Astrocyte (in vitro differentiated cells and primary cell): ENCODE measurements at places on chromosomes 6 and 20.

- DNase-seq = no peak
These were observed 15.9 kb downstream of the CPNE1 start for GRCh38 chr20:35648836-35649235.

DNA sequence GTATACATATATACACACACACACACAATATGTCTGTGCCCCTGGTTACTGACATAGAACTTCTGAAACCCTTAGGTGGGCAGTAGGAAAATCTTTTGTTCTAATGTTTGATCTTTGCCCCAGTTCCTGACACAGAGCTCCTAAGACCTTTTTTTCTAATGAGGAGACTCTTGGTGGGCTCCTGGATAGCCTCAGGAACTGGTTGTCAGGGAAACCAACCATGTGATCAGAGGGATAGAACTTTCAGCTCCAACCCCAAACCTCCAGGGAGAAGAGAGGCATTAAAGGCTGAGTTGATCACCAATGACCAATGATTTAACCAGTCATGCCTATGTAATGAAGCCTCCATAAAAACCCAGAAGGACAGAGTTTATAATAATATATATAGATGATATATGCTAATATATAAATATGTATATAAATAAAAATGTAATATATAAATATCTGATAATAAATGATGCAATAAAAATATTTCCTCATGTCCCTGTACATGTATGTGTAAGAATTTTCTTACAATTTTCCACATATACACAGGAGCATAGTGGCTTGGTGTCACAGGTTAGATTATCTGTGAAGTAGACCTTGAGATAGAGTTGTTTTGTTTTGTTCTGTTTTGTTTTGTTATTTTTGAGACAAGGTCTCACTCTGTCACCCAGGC lies 93.3 kb downstream of the GPX5 start:
- no peak for DNase-seq

DNA sequence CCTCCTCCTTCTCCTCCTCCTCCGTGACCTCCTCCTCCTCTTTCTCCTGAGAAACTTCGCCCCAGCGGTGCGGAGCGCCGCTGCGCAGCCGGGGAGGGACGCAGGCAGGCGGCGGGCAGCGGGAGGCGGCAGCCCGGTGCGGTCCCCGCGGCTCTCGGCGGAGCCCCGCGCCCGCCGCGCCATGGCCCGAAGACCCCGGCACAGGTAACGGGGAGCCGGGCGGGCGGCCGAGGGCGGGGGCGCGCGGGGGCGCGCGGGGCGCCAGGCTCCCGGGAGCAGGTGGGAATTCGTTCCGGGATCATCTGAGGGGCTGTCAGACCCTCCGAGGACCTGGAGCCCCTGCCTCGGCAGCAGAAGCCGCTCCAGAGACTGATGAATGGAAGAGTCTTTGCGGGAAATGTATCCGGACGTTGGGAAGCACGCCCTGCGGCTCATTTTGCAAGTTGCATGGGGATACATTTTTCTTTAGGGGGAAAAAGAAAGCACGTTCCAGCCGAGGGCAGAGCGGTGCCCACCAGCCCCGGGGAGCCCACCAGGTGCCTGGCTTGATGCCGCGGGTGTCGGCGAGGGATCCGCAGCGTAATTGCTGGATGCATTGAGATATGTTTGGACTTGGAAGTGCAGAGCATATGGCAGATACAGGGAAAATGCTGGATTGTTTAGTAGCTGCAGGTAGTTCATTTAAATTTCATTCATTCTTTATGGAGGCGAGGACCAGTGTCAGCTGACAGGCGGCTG lies 394 bp downstream of the MYB start:
- DNase-seq = no peak

- no peak for DNase-seq
These were observed 10.0 kb downstream of the TCF15 start for GRCh38 chr20:600141-600540.

- DNase-seq = no peak
These were observed 85.2 kb downstream of the PLEKHG1 start for GRCh38 chr6:150684714-150685459.

- DNase-seq = no peak
These were observed 398.4 kb upstream of the ID4 start for GRCh38 chr6:19438566-19439353.

- DNase-seq = no peak
These were observed 24.5 kb downstream of the ILRUN start for GRCh38 chr6:34671801-34672656.

GRCh38 chr6:118618676-118619377 lies 32.6 kb downstream of the CEP85L start:
- peak; percentile 8 for DNase-seq

DNA sequence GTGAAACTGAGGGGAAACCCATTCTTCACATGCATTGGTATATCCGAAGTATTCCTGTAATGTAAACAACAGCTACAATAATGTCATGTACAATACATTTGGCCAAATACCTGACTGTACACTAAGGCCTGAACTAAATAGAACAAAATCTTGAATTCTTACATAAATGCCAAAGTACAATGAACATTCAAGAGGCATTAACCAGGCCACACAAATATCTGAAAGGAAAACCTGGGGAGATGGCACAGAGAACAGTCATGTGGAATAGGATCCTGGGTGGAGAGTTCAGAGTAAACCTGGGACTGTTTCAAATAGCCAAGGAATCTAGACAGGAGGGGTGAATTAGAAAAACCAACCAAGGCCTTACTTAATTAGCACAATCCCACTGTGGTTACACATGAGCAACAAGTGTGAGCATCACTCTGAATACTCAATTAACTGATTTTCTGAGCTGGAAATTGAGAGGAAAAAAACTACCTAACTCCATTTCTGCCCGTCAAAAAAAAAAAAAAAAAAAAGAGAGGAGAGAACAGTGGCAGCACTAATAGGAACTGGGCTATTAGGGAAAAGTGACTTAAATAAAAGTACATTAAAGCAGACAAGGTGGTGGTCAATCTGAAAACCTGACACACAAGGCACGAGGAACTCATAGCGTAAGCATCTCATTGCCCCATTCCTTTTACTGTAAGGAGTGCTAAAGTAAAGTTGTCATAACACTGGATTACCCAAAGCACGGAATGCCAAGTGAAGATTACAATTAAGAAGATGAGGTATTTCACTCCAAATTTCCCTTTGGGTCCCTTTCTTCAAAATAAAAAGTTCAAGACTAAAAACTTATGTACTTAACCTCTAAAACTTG lies 10.9 kb downstream of the SNX5 start:
- no peak for DNase-seq

- no peak for DNase-seq
These were observed 38.0 kb downstream of the FRMD1 start for GRCh38 chr6:168040856-168041496.

DNA sequence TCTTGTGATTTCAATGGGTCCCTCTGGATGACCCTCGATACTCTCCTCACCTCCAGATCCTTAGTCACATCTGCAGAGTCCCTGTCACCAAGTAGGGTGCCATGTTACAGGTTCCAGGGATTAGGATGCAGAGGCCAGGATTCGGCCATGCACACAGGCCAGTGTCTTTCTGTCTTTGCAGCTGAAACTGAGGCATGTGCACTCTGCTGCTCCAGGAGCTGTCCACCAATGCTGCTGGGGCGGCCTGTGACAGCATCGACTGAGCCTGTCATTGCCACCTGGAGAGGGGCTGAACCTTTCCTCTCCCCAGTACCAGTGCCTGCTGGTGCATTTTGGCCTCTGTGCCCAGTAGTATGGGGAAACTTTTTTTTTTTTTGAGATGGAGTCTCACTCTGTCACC lies 4.4 kb upstream of the RBM38 start:
- no peak for DNase-seq

DNA sequence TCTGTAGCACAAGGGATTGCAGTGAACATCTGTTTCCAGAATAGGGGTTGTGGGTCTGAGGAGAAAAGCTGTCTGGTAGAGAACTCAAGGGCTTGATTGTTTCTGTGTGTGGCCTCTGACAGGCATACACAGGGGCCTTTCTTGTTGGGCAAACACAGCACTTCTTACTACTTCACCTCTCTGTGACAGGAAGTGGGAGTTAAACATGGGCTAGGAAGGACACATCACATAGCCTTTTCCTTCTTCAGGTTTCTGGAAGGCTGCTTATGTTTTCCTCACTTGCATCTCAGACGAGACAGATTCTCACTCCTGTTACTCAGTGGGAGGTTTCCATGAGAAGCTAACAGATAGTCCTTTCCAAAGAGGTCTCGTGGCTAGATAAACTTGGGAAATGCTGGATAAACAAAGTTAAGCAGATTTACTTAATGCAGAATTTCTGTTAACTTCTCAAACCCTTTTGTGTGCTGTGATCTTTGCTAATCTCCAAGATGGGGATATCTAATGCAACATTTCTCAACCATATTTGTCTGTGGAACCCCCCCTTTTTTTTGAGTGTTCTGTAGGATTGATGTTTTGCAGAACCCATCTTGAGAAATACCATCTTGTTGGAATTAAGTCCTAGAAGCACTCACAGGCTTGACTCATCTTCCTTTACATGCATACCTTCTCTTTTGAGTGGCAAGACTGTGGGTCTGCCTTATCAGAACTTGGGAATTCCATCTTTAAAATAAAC lies 41.9 kb upstream of the RNF8 start:
- DNase-seq = peak; percentile 66

DNA sequence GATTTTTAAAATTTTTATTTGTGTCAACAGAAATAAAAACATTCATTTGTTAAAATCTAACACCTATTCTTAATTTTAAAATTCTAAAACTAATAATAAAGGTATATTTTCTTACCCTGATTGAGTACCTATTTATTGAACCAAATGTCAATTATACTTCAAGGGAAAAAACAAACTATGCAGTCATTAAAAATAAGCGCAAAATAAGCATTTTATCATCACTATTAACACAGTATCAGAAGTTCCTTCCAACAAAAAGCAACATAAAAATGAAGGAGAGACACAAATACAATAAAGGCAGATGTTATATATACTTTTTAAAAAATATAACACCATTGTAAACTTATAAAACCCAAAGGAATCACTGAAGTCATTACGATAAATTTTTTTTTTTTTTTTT lies 52.7 kb downstream of the ZHX3 start:
- no peak for DNase-seq

DNA sequence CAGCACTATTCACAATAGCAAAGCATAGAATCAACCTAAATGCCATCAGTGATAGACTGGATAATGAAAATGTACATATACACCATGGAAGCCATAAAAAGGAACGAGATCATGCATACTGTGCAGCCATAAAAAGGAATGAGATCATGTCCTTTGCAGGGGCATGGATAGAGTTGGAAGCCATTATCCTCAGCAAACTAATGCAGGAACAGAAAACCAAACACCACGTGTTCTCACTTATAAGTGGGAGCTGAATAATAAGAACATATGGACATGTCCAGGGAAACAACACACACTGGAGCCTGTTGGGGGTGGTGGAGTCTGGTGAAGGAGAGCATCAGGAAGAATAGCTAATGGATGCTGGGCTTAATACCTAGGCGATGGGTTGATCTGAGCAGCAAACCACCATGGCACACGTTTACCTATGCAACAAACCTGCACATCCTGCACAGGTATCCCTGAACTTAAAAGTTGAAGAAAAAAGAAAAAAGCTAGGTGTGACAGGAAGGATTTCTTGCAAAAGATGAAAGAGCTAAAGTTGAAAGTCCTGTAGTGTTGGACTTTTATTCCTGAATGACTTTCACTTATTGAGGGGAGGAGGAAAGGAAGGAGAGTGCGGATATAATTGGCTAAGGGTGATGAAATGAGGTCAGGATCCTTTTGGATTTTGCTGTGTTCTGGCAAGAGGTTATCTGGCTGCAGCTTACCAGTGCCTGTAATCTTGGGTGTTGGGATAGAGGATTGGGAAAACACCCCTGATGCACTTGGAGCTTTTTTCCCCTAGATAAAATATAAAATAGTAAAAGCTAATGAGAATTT lies 8.5 kb downstream of the TRMT11 start:
- DNase-seq = no peak

GRCh38 chr6:105005451-105005850 lies 48.5 kb downstream of the LIN28B start:
- DNase-seq = no peak

GRCh38 chr6:11824986-11825385 lies 46.4 kb upstream of the ADTRP start:
- DNase-seq = peak; percentile 32

DNA sequence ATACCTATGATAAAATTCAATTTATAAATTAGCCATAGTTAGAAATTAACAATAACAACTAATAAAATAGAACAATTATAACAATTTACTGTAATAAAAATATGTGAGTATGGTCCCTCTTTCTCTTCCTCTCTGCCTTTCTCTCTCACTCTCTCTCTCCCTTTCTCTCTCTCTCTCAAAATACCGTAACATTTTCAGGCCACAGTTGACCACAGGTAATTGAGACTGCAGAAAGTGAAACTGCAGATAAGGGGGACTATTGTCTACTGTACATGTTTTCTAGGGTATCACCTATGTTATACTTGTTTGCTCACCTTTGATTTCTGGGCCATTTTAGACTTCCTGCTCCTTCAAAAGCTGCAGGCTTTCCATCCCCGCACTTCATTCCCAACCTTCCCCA lies 46.8 kb downstream of the LY86 start:
- DNase-seq = no peak

DNA sequence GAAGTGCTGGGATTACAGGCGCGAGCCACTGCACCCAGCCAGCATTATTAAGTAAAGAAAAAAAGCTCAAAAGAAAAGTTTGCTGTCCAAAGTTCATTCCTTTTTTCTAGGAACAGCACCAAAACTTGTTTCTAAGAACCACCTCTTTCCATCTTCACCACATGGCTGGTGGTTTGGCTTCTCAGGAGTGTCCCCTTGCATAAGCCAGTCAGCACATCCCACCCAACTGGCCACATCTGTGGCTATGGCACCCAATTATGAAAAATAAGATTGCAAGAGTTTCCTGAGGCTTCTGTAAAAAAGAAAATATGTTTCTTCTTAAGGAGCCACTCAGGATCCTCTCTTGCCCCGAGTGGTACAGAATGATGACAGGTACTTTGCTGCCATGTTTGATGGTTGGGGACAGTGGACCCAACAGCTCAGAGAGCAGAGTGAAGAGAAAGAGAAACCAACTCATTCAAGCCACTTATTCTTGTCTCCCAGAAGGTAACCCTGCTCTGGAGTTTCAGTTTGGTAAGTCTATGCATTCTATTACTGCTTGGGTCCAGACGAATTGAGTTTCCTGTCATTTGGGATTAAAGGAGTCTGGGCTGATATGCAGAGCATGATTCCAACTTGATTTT lies 65.3 kb downstream of the PSMB1 start:
- no peak for DNase-seq

- DNase-seq = no peak
These were observed 2.2 kb downstream of the SRSF3 start for GRCh38 chr6:36596356-36596755.

GRCh38 chr20:48791014-48791413 lies 36.8 kb downstream of the PREX1 start:
- DNase-seq = peak; percentile 31

- DNase-seq = no peak
These were observed 380.1 kb upstream of the SOX4 start for GRCh38 chr6:21213492-21213891.

GRCh38 chr6:38146021-38146733 lies 326.6 kb downstream of the ZFAND3 start:
- DNase-seq = no peak
